ENCODE measurements at places on chromosomes 11 and 22.

- DNase-seq, result no peak
These were observed 20.5 kb upstream of the AMOTL1 start for GRCh38 chr11:94747601-94748041.

- no peak for DNase-seq
These were observed 5.7 kb downstream of the SMTN start for GRCh38 chr22:31086703-31087330.

DNA sequence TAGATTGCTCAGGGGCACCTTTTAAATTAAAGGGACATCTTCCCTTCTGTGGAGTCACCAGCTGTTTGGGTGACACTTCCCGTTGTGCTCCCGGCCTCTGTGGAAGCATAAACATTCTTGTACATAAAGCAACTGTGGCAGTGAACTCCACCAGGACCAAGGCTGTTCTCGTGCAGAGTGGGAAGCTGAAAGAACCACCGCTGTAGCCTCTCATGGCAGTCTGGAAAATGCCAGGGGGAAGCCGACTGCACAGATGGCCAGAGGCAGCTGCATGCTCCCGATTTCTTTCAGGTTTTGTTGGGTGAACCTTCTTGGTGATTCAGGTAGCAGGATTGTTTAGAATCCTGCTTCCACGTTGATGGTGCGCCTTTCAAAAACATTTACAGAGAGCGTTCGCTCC, 10.3 kb downstream of the UBASH3B start:
- DNase-seq, result no peak

- no peak for DNase-seq
These were observed 65.1 kb upstream of the CARD18 start for GRCh38 chr11:105204636-105205035.

DNA sequence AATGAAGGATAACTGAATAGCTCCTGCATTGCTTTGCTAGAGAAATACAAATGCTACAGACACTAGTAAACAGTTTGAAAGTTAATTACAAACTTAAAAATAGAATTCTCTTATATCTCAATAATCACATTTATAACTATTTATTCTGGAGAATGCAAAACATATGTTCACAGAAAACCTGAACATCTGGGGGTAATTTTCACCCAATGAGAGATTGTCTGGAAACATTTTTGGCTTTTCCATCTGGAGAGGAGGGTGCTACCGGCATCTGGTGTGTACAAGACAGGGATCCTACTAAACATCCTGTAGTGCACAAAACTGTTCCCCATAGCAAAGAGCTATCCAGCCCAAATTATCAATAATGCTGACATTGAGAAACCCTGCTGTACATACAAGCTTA, 378.4 kb upstream of the CHORDC1 start:
- DNase-seq, result no peak

DNA sequence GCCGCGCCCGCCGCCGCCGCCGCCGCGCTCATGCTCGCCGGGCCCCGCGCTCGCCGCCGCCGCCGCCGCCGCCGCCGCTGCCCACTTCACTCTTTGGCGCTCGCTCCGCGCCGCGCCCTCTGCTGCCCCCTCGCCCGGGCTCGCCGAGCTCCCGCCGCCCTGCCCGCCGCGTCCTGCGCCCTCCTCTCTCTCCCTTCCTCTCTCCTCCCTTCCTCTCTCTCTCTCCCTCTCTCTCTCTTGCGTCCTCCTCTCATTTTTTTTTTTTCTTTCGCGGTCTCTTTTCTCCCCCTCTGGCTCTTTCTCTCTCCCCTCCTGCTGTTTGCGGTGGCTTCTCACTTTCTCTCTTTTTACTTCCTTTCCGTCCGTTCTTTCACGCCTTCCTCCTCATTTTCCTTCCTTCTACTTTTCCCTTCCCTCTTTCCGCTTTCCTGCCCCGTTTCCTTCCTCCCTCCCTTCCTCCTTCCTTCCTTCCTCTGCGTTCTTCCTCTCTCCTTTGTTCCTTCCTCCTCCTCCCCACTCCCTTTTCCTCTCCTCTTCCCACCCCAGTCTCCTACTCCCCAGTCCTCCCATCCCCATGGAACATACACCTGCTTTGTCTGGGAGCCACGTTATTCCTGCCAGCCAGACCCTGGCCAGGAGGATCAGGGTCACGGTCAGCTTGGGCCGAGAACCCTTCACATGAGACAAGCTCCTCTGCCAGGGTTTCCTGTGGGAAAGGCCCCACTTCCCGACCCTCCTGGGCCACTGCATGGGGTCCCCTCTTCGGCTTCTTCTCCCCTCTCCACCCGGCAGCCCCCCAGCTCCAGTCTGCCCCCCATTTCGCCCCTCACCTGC, 19.3 kb upstream of the SHISAL1 start:
- no peak for DNase-seq

Data from cerebellar nuclear complex (tissue), 1 donor.